Activated CD4-positive, alpha-beta T cell treated with anti-CD3 and anti-CD28 coated beads, Interleukin-2, Interleukin-4, amounts not matched to agents 100 ng/mL and 50 ng/mL, durations not matched to agents 16 hours and 8 hours (primary cell): ENCODE measurements at places on chromosomes 16 and 17.
A peak's percentile ranks its signal among the peaks of the same experiment; 100 is the strongest.

- DNase-seq = no peak
Observed at GRCh38 chr17:42436391-42436790, 13.3 kb upstream of the CAVIN1 start.

- no peak for DNase-seq
Observed at GRCh38 chr16:2032285-2033056, 5.8 kb downstream of the NHERF2 start.

DNA sequence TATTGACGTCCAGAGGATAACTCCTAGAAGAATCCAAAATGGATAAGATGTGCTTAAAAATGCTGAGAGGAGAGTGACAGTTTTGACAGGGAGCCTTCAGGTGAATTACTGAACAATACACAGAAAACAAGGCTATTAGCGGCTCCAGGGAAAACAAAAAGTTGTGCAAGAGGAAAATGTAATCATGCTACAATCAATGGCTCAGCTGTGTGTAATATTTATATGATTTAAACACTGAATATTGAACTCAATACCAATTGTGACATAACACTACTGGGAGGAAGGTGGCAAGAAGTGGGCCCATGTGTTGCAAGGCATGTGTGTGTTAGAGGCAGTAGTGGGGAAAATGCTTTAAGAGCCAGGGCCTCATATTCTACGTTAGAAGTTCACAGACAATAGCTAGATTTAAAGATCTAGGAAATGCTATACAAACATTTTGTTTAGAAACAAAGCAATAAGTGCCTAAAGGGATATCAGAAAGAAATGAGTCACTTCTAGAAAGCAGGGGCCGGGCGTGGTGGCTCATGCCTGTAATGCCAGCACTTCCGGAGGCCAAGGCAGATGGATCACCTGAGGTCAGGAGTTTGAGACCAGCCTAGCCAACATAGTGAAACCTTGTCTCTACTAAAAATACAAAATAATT lies 253.2 kb upstream of the IRX5 start:
- DNase-seq = no peak

DNA sequence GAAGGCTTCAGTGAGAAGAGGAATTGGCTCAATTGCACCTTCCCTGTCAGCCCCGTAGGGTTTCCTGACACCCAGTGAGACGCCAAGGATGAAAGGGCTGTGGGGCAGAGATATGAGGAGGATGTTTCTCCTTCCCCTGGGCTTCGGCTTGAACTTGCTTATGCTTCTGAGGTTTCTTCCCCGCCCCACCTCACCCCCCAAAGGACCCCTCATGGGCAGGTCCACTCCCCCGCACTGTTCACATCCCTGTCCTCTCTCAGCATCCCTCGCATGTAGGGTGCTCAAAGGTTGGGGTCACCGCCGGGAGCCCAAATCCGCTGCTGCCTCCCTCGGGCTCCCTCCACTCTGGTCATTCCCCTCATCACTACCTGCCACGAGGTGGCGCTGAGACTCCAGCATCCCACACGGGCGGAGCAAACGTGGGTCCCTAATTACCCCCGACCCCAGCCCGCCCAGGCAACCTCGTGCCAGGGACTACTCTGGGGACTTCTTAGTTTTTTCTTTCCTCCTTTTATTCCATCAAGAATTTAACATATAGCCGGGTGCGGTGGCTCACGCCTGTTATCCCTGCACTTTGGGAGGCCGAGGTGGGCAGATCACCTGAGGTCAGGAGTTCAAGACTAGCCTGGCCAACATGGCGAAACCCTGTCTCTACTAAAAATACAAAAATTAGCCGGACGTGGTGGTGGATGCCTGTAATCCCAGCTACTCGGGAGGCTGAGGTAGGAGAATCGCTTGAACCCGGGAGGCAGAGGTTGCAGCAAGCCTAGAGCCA lies 3.3 kb upstream of the TRARG1 start:
- DNase-seq = peak; percentile 67

DNA sequence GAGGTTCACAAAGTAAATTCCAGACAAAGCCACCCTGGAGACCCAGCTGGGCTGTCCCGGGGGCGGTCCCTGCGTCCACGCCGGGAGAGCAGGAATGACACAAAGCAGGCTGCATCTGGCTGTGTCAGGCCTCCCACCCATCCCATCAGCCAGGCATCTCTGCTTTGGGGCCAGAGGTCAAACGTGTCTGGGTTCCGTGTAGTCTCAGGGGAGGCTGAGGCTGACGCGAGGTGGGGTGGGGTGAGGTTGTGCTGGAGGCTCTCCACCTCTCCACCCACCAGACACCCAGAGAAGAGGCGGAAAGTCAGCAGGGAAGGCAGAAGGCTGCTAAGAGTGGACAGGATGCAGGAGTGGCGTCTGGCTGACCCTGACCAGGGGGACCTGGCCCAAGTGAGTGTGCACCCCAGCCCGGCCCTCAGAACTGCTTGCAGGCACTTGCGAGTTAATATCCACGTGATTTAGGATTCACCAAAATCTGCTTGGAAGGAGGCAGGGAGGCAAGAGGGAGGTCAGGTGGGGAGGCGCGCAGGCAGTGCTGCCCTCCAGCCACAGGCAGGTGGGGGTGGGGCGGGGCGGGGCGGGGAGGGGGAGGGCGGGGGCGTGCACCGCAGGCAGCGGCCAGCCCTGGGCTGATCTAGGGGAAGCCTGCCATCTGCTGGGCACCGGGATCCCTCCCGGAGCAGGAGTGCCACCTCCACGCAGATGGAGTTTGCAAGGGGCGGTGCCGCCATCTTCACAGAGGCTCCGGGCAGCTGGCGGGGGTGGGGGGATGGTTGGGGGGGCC lies 44.3 kb downstream of the TBC1D16 start:
- peak; percentile 86 for DNase-seq

DNA sequence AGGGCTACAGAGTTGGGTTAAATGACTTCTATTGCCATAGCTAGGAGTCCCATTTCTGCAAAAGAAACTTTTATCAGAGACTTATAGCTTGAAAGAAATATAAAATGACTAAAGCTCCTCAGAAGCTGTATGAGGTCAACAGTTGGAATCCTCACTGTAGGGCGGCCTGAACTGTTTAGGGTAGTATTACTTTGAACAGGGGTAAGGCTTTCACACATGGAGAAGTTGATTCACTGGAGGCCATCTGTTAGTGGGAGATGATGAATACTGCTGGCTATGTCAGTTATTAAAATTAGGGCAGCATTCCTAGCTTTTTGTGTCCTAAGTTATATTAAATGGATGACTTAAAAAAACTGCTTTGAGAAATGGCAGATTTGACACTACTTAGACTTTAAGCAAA lies 6.0 kb downstream of the TTC19 start:
- no peak for DNase-seq

GRCh38 chr17:76726776-76727718 lies at the start of gene METTL23:
TSS of gene METTL23 (plus strand) at chr17:76726839. CDS start at chr17:76729711, 2,872 bp downstream.
- DNase-seq = peak; percentile 78

DNA sequence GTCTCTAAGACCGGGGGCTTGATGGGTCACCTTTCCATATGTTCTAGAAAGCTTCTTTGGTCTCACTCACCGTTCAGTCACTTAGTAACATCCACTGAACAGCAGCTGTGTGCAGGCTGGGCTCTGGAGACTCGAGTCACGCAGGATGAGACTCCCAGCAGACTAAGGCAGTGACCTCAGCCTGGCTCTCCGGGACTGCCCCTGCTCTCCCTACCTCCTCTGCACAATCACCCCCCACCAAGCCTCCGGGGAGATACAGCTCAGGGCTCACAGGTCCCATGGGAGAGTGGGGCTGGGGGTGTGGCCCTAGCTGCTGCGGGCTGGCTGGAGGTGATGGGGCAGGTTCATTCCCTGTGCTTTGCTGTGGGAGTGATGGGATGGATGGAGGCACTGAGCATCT lies 14.1 kb downstream of the FLYWCH2 start:
- DNase-seq = no peak
